ENCODE measurements at places on chromosomes 16 and 17. TPM values are rescaled to one million over a fixed set of nuclear protein-coding genes. Genes with fewer than 3 reads are reported as not detected.

DNA sequence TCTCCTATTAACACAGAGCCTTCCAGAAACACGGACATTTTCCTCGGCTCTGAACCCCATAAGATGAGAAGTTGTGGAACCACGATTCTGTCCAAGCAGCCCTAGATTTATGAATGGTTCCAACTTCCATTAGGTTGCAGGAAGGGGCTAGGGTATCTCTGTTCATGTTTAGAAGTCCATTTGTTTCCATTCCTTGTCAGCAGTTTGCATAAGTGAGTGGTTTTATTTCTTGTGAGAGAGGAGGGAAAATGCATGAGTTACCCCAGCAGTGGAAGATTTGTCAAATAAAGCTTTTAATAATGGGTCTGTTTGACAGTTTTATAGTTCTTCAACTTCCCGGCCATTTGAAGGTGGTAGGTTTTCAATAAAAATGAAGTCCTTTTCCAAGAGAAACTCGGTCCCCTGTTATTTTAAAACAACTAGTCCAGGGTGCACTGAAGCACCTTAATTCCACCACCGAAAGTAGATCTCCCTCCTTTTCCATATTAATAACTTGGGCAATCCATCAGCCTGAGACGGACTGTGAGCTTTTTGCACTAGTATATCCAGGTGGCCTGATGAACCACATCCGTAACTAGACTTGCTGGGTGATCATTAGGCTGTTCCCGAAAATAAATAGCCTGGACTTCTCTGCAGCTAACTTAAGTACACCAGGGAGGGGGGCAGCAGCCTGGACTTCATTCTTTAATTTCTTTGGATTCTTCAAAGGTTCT, 181.3 kb downstream of the TMEM114 start:
- no peak for DNase-seq
- no peak overlapping the region for H3K27ac ChIP-seq
- peaks cover 2% of the 10 kb centered on the region for H3K27me3 ChIP-seq

- no peaks in the 10 kb centered on the region for H3K4me1 ChIP-seq
- H3K27ac ChIP-seq = no peak overlapping the region
- no peaks in the 10 kb centered on the region for H3K27me3 ChIP-seq
- H3K36me3 ChIP-seq = peaks cover 12% of the 10 kb centered on the region
- no peak for DNase-seq
- no peak overlapping the region for H3K4me3 ChIP-seq
These were observed 68.7 kb downstream of the CEP95 start for GRCh38 chr17:64575431-64575830.

C16orf89 gene
- not detected for total RNA-seq

FTSJ3 gene
- total RNA-seq = 48.6 TPM

DNA sequence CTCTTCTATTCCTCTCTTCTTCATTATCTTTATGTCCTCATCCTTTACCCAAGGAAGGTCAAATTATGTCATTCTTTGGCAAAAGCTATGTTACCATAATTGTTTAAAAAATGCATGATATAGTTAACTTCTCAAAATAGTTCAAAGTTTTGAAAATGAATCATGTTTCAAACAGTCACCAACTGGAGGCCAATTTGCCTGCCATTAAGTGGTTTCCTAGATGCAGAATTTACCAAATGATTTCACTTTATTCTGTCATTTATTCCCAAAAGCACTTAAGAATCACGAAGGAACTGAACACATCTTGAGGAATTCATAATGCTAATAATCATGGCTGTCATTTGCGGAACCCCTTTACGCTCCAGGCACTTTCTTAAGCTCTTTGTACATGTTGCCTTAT, 190.9 kb upstream of the CDH11 start:
- peaks cover 2% of the 10 kb centered on the region for H3K4me1 ChIP-seq
- no peaks in the 10 kb centered on the region for H3K36me3 ChIP-seq
- H3K27ac ChIP-seq = no peak overlapping the region
- no peaks in the 10 kb centered on the region for H3K27me3 ChIP-seq
- no peak for DNase-seq

ABI3 gene
- 15.7 TPM for total RNA-seq

DNA sequence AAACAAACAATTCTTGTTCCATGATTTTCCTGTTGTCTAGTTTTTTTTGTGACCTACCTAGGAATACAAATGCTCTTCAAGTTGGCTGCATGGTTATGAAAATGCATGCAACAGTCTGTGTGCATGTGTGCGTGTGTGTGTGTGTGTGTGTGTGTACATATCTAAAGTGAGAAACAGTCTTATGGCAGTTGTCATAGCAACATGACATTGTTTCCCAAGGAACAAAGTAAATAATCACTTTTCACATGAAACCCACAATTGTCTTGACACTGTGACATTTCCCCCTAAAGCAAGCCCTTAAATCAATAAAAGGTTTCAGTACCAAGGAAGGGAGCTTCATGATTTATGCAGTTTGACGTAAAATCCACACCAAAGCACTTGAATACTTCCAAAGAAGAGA, 758.4 kb downstream of the CDH8 start:
- no peaks in the 10 kb centered on the region for H3K4me1 ChIP-seq
- no peaks in the 10 kb centered on the region for H3K36me3 ChIP-seq
- H3K27ac ChIP-seq = peak overlapping the region; percentile 25
- no peak for DNase-seq
- no peak overlapping the region for H3K4me3 ChIP-seq

- H3K27ac ChIP-seq = no peak overlapping the region
- no peaks in the 10 kb centered on the region for H3K4me1 ChIP-seq
- H3K27me3 ChIP-seq = no peaks in the 10 kb centered on the region
- DNase-seq = peak; percentile 41
These were observed 16.5 kb downstream of the CRISPLD2 start for GRCh38 chr16:84836234-84836647.

- H3K4me3 ChIP-seq = no peak overlapping the region
- H3K4me1 ChIP-seq = no peaks in the 10 kb centered on the region
- DNase-seq = no peak
- peaks cover 63% of the 10 kb centered on the region for H3K36me3 ChIP-seq
- H3K27me3 ChIP-seq = peaks cover 4% of the 10 kb centered on the region
These were observed 37.9 kb downstream of the AMFR start for GRCh38 chr16:56387396-56387795.

DNA sequence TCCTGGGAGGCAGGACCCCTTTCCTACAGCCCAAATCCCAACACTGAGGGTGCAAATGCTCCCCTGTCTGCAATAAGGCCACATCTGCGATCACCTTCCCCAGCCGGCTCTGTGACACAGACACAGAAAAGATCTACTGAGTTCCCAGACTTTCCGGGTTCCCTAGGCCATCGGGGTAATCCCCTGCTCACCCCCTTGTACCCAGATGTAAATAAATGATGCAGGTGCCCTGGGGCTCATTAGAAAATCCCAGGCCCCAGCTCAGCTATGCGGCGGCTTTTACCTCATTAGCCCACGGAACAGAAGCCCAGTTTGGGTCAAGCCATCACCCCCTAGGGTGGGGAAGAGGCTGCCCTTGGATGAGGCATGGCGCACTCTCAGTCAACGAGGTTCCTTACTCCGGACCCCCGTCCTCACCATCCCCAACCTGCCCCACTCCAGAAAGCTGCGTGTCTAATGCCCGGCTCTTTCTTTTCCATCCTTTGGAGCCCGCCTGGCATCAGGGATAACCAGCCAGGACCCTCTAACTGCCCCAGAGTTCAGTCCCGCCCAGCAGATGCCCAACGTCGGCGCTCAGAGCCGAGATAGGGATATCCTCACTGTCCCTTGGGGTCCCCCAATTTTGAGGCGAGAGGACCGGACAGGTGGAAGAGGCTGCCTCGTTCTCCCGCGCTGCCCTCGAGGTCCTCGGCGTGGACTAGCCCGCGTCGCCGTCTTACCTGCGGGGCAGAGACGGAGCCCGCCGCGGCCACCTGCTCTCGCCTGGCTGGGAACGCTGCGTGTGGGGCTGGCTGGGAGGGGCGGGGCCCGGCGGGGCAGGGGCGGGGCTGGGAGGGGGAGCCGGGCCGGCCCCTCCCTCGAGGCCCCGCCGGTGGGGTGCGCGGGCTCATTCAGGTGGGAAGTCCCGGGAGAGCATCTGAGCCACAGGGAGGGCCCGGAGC, at the start of gene ZNF385C:
Gene ZNF385C, minus strand, starts transcription at position 783 of the 941 bp plus-strand sequence. CDS start 35,417 bp downstream, outside the sequence.
- H3K27me3 ChIP-seq = peaks cover 8% of the 10 kb centered on the region
- peaks cover 14% of the 10 kb centered on the region for H3K4me1 ChIP-seq
- no peak within 1 kb of the TSS for H3K4me3 ChIP-seq

DNA sequence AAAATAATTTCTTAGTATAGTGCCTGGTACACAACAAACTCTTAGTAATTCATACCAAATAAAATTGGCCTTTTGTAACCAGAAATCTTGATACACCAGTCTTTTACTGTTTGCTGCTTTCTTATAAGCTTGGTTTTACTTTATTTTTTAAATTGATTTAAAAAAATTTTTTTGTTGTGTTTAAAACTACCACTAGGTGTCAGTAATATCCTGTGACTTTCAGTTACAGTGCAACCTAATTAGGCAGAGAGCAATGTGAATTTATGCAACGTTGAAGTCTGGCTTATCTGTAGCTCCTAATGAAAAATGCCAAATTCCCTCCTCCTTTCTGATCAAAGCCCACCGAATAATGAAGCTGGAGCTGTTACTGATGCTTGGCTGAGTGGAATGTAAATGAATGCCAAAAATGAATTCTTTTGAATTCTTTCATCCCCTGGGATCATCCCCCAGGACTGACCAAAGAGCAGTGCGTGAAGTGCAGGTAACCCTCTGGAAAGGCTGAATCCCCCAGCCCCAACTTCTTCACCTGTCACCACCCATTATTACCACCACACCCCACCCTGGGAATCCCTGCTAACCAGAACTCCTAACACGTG, 3.8 kb downstream of the ERCC4 start:
- peaks cover 6% of the 10 kb centered on the region for H3K36me3 ChIP-seq
- peaks cover 11% of the 10 kb centered on the region for H3K4me1 ChIP-seq
- DNase-seq = no peak
- no peak overlapping the region for H3K27ac ChIP-seq
- H3K4me3 ChIP-seq = no peak overlapping the region

CRISPLD2 gene
- total RNA-seq = 0.54 TPM

- peaks cover 4% of the 10 kb centered on the region for H3K4me1 ChIP-seq
- peak; percentile 78 for DNase-seq
- peak overlapping the region; percentile 73 for H3K4me3 ChIP-seq
- peaks cover 16% of the 10 kb centered on the region for H3K27me3 ChIP-seq
- no peaks in the 10 kb centered on the region for H3K36me3 ChIP-seq
- H3K27ac ChIP-seq = peak overlapping the region; percentile 93
These were observed 1.5 kb upstream of the BAIAP3 start for GRCh38 chr16:1331712-1332617.

Measured in endothelial cell (in vitro differentiated cells).